ENCODE measurements at places on chromosomes 1 and 21. TPM values are rescaled to one million over a fixed set of nuclear protein-coding genes. Genes with fewer than 3 reads are reported as not detected.

The STRIP1 gene
- total RNA-seq = 50.3 TPM

The RAB42 gene
- total RNA-seq = 1.1 TPM

The SEMA6C gene
- 19.2 TPM for total RNA-seq

The CCDC185 gene
- total RNA-seq = not detected

The LENEP gene
- total RNA-seq = not detected

The DISC1 gene
- total RNA-seq = 19.8 TPM

The RXRG gene
- total RNA-seq = 1.5 TPM

The FRRS1 gene
- total RNA-seq = 6.7 TPM

The BRDT gene
- not detected for total RNA-seq

The OLIG1 gene
- not detected for total RNA-seq

The ALG14 gene
- 1.2 TPM for total RNA-seq

The SMYD3 gene
- 21.1 TPM for total RNA-seq

The CAMSAP2 gene
- 32.4 TPM for total RNA-seq

The BCAN gene
- not detected for total RNA-seq

The TTC24 gene
- not detected for total RNA-seq

The HPCA gene
- total RNA-seq = not detected

All from subcutaneous adipose tissue (tissue), 4 donors.